ENCODE measurements at places on chromosomes 1 and 21.

DNA sequence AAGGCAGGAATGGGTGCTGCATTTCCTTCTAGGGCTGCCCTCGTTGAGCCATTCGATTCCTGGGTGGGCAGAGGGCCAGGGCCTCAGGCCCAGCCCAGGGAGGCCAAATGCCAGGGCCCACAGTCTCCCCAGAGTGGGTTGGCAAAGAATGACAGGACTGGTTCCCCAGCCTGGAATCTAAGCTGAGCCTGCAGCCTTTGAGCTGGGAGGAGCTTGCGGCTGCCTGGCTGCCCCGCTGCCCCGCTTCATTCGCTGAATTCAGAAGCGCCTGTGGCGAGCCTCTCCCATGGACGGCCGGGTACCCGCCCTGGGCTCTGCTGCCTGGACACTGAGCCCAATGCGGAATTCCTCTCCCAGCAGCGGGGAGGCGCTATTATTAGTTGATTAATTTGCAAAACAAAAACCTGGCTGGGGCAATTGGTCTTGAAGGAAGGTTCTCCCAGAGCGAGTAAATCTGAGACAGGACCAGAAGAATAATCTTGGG lies 32.3 kb upstream of the TARDBP start:
- DNase-seq, result peak; percentile 77

DNA sequence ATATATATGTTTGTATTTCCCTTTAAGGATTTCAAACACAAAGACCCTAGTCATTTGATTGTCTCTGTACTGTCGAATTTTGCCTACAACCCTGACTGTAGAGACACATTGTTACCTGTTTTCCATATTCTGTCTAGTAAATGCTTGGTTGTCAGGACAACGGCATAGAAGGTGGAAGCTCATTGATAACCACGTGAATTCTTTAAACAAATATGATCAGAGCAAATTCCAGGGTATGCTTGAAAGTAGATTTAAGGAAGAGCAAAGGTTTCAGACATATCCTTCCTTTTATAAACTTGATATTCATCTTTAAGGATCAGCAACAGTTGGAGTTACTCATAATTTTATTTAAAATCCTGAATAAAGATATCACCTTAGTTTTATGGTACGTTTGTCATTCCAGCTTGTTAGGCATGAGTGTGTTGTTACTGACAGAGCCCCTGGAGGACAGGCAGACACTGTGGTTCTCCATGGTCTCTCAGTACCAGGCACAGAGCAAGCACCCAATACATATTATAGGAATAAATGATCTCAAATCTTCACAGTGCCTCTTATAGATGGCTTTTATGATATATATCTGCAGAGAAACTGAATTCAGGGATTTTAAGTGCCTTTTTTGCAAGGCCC lies 203.2 kb downstream of the FGGY start:
- no peak for DNase-seq

- DNase-seq, result no peak
Observed at GRCh38 chr1:10541286-10541685, 66.5 kb downstream of the PEX14 start.

- peak; percentile 100 for DNase-seq
Observed at GRCh38 chr1:85330711-85331290, 54.4 kb upstream of the BCL10 start.

- no peak for DNase-seq
Observed at GRCh38 chr1:153525088-153525728, 10.6 kb downstream of the S100A6 start.

GRCh38 chr1:25431955-25432719 lies 1.4 kb downstream of the MACO1 start:
- peak; percentile 18 for DNase-seq

GRCh38 chr1:90340606-90341005 lies 345.7 kb downstream of the ZNF326 start:
- DNase-seq, result no peak

DNA sequence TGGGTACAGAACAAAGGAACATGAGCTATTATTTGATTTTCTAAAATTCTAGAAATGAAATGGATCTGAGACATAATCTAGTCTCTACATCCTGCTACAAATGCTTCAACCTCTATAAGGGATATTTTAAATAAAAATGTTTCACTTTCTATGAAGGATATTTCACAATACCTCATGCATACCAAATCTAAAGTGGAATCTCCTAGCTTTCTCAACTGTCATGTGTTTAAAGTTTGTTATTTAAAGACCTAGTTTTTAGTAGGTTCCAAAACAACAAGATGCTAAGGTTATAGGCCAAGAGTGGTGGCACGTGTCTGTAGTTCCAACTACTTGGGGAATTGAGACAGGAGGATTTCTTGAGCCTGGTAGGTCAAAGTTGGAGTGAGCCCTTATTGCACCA lies 47.6 kb downstream of the KDM5B start:
- no peak for DNase-seq

DNA sequence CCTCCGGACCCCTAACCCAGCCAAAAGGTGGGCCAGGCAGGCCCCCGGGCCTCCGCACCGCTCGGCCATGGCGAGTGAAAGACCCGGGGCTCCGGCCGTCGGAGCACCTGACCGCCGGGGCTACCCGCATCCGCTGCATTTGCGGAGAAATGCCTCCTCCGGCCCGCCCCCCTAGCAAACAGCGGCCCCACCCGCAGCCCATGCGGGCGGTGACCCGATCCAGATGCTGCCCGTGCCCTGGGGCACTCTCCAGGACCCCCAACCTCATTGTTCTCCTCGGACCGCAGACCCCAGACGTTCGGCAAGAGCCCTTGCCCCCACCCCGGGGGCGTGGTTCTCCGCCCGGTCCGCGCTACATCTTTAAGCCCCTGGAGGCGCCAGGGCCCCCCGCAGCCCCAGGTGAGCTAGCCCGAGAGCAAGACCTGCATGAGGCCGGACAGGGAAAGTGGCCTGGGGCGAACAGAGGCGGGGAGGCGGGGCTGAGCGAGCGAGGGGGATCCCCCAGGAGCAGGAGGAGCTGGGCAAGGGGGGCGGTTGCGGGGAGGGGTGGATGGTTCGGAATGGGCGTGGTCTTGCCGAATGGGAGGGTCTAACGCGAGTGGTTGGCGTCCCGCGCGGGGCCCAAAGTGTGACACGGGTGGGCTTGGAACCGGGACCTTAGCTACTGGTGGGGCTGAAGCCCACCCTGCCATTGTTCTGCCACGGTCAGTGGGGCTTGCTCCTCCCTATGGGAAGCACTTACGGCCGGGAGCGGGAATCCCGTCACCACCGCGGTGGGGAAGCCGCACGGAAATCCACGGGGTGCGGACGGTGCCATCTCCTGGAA lies 6.3 kb upstream of the CRYBG2 start:
- no peak for DNase-seq

DNA sequence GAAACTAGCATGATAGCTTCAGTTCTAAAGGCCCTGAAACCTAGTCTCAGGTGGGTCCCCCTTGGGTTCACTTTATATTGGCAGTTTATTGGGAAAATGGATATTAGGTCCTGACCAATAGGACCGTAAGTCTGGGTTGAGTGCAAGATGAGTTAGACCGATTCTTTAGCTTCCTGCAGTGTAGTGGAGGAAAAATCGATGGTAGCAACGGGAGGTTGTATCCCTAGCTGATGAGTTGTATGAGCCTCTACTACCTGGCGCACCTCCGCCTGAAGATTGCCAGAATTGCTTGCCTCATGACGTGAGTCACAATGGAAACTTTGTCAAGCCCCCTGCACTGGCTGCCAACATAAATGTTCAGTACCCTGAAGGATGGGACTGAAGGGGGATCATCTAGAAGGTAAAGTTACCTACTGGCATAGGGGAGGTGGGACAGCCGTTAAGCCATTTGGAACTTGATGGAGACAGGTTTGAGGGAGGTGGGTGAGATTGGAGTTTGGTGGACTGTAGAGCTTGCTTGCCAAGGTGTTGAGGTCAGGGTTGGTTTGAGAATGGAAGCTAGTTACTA lies 3.9 kb downstream of the RCC1 start:
- DNase-seq, result peak; percentile 37

- DNase-seq, result no peak
Observed at GRCh38 chr1:232101231-232101630, 474.6 kb downstream of the DISC1 start.

- DNase-seq, result no peak
Observed at GRCh38 chr1:245177071-245177900, 22.5 kb downstream of the KIF26B start.

GRCh38 chr1:40662151-40662550 lies 3.3 kb downstream of the RIMS3 start:
- DNase-seq, result no peak

DNA sequence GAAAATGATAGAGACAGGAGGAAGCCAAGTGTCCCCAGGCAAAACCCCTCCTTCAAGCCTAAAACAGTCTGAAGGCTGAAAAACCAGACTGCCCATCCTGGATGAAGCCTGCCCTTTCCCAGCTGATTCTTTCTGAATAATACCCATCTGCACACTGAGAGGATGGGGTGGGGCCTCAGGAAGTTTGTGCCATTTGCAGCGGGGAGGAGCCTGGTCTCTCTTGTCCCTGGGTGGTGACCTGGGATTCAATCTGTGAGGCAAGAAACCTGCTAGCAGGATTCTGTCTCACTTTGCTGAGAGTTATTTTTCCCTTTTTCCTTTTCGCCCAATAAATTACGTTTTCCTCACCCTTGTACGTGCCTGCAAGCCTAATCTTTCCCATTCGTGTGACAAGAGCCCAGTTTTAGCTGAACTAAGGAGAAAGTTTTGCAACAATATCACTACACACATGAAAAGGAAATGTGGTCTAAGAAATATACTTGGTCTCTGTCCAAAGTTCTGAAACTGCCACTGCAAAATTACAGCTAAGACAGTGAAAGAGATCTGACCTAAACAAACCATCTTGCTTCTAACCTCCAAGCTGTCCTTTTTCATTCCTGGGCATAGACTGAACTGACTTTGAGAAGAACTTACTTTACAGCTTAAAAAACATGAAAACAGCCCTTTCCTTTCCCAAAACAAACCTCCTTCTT lies 105.0 kb downstream of the COP1 start:
- DNase-seq, result peak; percentile 47

GRCh38 chr1:155864393-155864792 lies 5.0 kb downstream of the SYT11 start:
- peak; percentile 60 for DNase-seq

- peak; percentile 83 for DNase-seq
Observed at GRCh38 chr1:26145041-26145959, 13.6 kb upstream of the FAM110D start.

DNA sequence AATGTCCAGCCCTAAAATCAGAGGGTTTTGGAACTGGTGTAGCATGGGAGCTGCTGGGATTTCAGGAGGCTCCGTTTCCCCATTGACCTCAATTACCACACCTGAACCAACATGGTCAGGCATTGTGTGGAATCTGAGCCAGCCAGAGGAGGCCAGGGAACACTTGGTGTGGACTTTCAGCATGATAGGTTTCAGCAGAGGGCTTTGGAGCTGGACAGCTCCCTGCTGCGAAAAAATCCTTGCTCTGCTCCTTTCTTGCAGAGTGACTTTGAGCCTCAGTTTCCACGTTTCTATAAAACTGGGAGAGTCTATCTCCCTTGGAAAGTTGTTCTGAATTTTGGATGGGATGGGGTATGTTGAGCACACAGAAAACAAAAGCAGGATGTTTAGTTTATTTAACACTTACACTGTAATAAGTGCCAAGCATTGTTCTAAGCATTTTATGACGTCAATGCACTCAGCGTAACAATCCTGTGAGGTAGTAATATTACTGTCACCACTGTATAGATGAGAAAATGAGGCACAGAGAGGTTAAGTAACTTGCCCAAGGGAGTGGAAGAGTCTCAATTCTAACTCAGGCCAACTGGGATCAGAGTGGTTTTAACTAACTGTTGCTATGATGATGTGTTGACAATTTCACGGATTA lies 168.0 kb downstream of the GRIK3 start:
- DNase-seq, result no peak
